ENCODE measurements at places on chromosomes 1 and 21.

DNA sequence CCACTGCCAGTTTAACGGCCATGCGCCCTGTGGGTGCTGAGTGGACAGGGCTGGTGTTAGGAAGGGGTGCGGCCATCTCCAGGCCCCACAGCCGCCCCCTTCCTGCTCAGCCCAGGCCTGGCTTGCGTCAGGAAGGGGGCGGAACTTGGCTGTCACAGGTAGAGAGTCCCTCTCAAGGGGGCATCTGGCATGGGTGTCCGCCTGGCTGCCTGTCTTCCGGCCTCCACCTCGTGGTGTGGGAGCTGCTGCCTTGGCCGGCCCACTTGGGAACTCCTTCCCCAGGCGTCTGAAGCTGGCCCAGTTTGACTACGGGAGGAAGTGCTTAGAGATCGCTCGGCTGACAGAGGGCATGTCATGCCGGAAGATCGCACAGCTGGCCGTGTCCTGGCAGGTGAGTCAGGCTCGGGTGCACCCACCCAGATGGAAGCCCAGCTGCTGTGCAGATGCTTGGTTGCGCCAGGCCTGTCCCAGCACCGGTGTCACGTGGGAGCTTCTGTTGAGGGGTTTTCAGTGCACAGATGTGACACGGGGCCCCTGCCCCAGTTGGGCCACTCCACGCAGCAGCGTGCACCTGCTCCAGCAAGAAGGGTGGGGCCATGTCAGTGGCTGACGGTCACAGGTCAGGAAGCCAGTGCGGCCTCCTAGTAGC lies 9.1 kb upstream of the ATAD3B start:
- DNase-seq: no peak

DNA sequence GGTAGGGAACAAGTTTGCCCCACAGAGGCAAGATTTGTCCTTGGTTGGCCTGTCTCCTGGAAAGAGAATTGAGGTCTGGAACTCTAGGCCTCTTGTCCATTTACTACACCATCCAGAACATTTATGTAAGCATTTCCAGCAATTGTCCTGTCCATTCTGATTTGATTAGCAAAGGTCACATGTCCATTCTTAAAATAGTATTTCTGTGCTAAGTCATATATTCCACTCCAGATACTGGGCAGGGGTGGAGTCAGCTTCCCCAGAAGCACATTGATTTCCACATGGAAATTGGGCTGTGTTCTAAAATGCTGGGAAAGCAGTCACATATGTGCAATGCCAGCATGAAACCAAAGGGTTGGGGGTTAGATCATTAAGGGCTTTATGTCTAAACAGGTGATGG lies 21.5 kb upstream of the FMN2 start:
- no peak for DNase-seq

GRCh38 chr1:6028042-6028850 lies 17.4 kb upstream of the KCNAB2 start:
- peak; percentile 54 for DNase-seq

DNA sequence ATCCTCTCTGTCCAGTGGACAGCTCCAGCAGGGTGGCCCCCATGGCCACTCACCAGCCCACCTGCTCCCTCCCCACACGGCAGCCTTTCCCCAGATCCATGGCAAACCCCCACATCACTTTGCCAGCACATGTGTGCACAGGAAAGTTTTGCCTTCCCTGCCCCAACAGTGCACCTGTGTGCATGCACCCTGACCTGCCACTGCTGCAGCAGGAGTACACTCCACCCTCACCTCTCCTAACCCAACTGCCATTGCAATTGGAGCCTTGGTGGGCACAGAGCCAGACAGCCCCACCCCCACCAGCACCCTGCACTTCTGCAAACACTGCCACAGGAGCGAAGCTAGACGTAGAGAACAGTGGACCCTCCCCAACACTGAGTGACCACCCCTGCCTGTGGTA lies 308.9 kb downstream of the CEP170 start:
- DNase-seq: no peak

DNA sequence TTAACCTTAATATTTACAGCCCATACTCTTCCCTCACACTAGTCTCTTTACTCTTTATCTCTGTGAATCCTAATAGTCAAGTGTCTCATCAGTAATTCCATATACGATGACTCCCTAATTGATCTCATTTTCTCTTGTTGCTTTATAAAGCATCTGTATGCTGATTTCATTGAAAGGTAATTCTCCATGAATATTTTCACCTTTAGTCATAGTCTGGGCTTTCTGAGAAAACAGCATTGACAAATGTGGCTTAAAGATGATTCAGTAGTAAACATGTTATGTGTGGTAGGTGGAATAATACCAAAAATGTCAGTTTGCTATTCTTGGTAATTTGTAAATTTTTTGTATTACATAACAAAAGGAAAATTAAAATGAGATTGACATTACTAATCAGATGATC lies 1176.5 kb downstream of the NCAM2 start:
- DNase-seq: no peak

DNA sequence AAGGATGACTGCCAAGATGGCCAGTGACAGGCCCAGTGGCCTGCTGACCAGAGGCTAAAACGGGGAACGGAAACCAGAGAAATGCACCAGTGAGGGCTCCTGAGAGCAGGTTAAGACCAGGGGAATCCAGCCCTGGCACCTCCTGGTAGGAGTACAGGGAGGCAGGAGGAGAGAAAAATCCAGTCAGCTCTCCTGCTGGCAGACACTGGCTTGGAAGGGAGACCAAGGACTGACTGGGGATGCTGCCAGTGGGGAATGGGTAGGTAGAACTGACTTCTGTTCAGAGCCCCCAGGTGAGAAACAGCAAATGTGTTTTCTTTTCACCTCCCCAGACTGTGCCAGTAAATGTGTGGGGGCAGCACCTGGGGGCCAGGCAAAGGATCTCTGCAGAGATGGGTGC lies 27.7 kb upstream of the CRNN start:
- no peak for DNase-seq

- no peak for DNase-seq
Observed at GRCh38 chr1:77412820-77413530, 131.2 kb downstream of the AK5 start.

- DNase-seq: no peak
Observed at GRCh38 chr1:112935461-112936111, 20.4 kb downstream of the SLC16A1 start.

GRCh38 chr1:47527653-47528272 lies 89.9 kb downstream of the FOXD2 start:
- DNase-seq: peak; percentile 21

DNA sequence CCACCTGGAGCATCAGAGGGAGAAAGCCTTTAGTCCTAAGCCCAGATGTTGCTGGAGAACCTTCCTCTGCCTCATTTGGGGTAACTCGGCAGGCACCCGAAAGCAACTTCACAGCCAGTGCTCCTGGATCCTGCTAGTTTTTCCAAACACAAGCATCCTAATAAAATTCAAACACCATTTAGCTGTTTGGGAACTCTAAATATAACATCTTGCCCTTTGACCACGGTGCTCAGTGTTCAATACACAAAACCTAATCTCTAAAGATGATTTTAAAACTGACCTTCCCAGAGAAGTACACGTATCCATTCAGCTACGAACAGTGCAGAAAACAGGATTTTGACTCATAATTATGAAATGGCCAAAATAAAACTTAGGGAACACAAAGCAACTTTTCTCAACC lies 40.3 kb downstream of the PROX1 start:
- DNase-seq: no peak

- DNase-seq: no peak
Observed at GRCh38 chr1:186283374-186283773, 91.7 kb downstream of the TPR start.

DNA sequence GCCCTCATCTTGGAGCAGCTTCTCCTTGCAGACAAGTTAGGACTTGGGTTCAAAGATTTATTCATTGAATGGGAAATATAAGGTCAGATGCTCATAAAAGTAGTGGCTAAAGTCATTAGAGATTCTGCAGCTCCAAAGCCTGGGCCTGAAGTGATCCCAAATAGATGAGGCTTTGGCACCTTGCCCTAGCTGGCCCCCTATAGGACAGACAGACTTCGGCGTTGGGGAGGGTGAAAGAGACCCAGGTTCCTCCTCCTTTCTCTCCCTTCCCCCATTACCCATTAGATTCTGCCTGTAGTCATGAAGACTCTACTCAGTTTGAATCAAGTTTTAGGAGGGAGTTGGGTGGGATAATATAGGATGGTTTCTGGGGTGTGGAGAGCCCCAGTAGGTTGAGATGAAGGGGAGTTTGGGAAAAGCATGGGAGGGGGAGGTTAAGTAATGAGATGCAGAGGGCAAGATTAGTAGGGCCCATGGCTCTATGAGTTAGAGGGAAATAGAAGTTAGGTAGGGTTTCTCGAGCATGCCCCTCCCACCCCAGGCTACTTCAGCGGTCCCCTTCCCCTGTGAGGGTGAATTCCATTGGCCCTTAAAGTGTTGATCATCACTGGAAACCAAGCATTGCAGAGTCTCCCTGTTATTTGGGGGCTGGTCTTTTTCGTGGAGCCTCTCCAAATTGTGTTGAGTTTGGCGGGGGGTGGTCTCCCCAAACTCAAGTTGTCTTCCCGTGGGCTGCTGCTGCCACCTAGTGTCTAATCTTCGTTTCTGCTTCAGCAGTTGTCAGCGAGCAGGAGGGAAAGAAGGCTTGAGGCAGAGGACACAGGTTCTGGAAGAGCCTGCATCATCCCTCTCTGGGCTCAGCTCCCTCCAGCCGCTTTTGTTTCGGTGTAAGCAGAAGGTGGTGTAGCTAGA lies 2.1 kb upstream of the AHDC1 start:
- DNase-seq: peak; percentile 61

DNA sequence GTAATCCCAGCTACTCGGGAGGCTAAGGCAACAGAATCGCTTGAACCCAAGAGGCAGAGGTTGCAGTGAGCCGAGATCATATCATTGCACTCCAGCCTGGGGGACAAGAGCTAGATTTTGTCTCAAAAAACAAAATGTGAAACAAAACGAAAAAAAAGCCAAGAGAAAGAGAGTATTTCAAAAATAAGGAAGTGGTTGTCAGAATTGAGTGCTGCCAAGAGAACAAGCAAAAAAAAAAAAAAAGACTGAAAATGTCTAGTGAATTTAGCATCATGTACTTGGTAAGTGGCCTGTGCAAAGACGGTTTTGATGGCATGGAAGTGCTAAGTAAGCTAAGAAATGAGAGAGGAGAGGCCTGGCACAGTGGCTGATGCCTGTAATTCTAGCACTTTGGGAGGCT lies 14.3 kb downstream of the KPNA6 start:
- no peak for DNase-seq

DNA sequence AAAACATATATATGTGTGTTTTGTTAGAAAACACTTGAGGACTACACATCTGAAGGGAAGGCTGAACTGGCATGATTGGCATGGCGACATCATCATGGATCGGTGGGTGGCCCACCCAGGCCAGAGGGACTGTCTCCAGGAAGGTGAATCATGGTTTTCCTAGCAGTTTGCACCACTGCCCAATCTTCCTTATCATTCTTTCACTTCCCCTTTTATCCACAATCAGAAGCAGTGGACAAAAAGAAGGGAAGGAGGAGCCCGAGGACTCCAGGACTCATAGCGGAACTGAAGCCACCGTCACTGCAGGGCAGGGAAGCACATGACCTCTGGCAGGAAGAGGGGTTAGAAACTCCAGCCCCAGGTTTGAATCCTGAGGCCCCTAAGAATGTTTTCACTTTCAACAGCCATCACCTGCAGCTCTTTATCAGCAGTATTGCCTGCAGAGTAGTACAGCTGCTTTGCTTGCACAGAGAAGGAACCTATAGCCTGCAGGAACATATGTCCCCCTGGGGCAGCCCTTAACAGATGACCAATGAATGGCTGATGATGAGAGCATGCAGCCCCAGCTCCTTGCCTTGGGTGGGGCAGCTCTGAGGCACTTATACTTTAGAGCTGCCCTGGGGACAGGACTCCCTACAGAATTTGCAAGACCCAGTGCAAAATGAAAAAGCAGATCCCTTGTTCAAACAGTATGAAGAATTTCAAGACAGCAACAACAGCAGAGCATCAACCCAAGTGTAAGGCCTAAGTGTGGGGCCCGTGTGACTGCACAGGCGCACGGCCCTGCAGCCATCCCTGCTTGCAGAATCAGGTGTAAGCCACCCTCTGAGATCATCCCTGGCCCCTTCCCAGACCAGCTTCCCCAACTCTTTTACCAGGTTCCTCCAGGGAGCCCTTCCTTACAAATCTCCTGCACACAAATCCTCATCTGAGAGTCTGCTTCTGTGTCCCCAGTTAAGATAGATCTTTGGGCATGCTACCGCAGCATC lies 241.8 kb upstream of the IRF2BP2 start:
- DNase-seq: no peak

- DNase-seq: no peak
Observed at GRCh38 chr1:169574336-169574735, 11.9 kb downstream of the F5 start.

GRCh38 chr1:217617126-217617525 lies 13.8 kb downstream of the GPATCH2 start:
- DNase-seq: no peak

- no peak for DNase-seq
Observed at GRCh38 chr1:228862542-228863505, 127.5 kb downstream of the RHOU start.

DNA sequence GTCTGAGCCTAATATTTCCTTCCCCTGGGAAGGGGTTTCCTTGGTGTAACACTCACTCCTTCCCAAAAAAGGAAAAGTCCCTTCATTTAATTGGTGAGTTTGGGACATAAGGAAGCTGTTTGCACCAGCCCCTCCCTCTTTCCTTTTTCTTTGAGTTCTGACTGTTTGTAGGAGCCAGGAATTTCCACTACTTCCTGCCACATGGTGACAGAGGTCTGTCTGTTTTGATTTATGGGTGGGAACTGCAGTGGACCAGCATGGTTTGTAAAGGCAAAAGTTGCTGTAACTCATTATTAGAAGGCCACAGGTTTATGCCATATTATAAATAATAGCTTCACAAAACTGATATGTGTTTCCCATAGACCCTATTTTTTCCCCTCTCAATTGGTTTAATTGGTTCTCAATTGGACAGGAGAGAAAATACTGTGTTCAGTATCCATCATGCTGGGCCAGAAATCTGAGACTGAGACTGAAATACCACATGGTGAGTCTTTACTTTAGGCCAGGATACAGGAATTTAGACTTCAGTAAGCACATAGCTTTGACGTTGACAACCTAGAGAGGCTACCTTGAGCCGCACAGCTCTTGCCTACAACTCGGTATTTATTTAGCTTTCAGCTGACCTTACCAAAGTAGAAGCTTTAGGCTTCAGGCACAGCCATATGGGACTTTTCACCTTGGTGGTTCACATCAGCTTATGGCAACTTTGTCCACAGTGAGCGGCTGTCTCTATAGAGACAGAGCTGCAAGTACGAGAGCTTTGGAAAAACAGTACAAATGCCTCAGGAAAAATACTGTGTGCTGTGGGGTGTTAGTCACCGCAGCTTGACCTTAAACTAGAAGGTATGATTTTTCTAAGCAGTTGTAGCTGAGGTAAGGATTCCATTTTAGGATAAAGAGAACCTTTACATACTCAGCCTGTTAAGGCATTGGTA lies 40.0 kb upstream of the RGS7 start:
- DNase-seq: no peak

All from hematopoietic multipotent progenitor cell treated with erythropoietin and hydrocortisone succinate and interleukin-3 and kit ligand, for 8 days (in vitro differentiated cells).